ENCODE measurements at places on chromosomes 13 and 19. TPM values are rescaled to one million over a fixed set of nuclear protein-coding genes. Genes with fewer than 3 reads are reported as not detected.

DNA sequence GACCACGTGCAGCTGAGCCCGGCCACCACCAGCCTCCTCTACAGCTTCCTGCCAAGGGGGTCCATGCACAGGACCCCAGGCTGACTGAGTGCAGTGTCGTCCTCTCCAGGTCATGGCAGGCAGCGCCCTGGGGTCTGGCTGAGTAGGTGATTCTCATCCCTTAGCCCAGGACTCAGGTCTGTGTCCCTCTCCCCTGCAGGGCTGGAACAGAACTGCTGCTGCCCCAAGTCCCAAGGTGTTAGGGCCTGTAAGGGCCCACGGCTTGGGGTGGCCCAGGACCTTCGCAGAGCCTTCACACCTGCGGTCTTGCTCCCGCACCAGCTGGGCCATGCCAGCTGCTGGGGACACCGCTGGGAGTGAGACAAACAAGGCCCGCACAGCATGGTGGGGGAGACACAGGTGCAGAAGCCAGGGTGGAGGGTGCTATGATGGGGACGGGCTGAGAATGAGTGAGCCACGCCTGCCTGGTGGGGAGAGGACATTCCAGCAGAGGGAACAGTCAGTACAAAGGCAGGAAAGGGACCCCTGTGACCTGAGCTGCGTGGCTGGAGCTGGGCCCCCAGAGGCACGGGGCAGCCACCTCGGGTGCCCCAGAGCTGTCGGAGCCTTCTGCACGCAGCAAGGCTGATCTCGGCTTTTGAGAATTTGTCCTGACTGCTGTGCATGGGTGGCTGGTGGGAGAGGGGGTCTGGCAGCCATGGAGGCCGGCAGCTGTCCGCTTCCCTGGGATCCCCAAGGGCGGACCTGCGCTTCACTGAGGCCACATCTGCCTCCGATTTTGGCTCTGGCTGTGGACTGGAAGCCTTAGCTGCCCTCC is 11.9 kb downstream of the PLEKHF1 start:
- no peak for DNase-seq

DNA sequence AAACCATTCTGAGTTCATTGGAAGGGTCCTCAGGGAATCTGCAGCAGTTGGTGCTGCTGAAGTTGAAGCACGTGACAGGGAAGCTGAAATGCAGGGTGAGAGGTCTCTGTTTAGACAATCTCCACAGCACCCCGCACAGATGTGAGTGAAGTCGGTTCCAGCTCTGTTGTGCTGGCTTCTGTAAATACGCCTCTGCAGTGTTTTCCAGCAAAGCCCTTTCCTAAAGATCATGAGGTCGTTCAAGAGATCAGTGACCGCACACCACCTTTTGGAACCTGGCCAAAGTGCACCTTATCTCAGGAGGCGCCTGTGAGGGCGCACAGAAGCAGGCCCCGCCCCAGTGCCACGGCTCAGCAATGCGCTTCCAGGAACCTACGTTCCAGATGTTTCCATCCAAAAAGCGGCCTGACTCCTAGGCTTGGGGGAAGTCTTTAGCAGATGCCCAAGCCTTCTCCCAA is 10.8 kb downstream of the CUL4A start:
- DNase-seq, result no peak

DNA sequence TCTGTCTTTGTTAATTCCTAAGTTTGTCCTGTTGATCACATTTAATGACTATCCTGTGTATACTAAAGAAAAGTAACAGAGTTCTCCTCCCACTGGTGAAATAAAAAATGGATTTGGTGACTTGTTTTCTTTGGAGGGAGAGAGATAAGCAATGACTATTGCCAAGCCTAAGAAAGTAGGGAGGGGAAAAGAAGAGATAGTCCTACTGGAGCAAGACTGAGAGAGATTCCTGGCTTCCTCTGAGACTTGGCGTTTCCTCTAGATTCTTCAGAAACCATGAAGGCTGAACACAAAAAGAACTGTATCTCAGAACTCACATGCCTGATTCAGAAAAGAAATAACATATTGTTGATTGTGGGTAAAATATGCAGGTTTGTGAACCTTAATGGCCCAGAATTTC is 406.5 kb downstream of the FOXO1 start:
- no peak for DNase-seq

DNA sequence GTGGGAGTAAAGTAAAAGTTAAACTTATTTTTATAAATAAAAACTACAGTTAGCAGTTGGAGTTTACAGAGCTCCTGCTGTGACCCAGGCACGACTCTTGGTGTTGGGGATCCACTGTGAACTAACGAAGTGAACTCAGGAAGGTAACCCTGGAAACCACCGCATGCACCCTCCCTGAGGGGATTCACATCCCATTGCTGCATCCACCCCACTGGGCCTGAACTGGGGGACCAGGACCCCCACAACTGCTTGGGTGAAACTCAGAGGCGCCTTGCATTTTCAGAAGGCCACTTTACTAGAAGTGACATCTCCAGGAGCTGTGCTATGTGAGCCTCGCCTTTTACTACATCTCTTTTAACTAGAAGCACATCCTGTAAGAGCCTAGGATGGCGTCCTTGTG is 166.4 kb downstream of the TEX29 start:
- DNase-seq, result no peak

GRCh38 chr13:41835871-41836270 is 125.0 kb downstream of the VWA8 start:
- peak; percentile 54 for DNase-seq

DNA sequence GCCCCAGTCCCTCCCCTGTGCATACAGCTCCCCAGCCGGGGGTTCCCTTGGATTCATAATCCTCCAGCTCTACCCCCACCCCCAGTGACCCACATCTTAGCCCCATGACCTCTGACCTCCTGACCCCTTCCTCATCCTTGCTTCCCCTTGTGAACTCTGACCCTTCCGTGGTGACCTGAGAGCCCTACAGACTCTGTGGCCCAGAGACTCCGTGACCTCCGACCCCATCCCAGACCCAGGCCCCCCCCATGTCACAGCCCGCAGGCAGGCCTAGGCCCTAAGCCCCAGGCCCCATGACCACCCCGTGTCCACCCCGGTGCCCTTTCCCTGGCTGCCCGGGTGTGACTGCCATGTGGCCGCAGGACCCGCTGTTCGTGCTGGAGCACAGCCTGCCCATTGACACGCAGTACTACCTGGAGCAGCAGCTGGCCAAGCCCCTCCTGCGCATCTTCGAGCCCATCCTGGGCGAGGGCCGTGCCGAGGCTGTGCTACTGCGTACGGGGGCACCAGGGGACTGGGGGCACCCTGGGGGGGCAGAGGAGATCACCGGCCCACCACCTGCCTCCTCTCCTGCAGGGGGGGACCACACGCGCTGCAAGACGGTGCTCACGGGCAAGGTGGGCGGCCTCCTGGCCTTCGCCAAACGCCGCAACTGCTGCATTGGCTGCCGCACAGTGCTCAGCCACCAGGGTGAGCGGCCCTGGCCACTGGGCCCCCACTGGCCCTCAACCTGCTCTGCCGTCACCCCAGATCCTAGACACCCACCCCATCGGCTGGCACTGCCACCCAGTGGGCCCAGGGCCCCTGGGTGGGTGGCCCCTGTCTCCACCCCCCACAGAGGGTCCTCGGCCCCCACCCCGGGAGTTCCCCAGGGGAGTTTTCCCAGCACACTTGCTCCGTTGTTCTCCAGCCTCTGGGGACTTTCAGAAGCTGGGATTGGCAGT is 2.4 kb upstream of the SPIB start:
- no peak for DNase-seq

DNA sequence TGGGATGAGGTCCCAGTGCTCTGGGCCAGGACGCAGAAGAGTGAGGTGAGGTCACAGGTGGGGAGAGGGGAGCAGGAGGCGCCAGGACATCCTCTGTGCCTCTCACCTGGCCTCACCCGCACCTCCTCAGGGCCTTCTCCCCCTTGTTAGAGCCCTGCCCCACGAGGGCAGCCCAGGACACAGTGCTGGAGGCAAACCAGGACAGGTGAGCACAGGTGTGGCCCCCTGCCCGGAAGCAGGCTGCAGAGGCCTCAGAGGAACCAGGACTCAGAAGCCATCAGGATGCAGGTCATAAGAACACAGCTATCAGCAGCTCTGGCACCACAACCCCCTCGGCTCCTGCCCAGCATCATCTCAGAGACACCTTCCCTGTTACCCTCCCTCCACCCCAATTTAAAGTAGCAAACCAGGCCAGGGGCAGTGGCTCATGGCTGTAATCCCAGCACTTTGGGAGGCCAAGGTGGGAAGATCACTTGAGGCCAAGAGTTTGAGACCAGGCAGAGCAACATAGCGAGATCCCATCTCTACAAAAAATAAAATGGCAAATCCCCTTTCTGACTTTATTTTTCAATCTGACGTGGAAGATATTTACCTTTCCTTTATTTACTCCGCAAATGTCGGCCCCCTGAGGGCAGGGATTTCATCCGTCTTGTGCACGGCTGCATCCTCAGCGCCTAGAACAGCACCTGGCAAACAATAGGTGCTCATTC is at the start of gene CEACAM16:
TSS of gene CEACAM16 (plus strand) at position 660 of the 710 bp plus-strand sequence. CDS start 2,306 bp downstream, outside the sequence.
- no peak for DNase-seq

DNA sequence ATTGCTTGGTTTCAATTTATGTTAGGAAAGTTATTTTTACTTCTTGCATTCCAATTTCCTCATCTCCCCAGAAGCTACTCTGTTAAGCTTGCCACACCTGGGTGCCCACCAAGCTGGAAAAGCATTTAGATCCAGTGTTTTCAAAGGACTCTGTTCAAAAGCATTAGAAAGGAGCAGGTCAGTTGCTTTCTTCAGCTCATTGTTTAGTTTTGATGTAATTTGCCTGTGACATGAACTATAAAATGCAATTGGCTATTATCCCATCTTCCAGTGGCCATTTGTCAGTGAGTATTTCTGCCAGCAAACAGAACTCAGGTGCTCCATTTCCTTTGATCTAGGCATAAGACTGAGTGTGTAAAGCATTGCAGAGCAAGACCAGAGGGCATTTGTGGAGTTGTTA is 46.7 kb upstream of the RNF113B start:
- no peak for DNase-seq

- DNase-seq, result no peak
Measured at GRCh38 chr19:3977242-3978143, 6.6 kb upstream of the DAPK3 start.

DNA sequence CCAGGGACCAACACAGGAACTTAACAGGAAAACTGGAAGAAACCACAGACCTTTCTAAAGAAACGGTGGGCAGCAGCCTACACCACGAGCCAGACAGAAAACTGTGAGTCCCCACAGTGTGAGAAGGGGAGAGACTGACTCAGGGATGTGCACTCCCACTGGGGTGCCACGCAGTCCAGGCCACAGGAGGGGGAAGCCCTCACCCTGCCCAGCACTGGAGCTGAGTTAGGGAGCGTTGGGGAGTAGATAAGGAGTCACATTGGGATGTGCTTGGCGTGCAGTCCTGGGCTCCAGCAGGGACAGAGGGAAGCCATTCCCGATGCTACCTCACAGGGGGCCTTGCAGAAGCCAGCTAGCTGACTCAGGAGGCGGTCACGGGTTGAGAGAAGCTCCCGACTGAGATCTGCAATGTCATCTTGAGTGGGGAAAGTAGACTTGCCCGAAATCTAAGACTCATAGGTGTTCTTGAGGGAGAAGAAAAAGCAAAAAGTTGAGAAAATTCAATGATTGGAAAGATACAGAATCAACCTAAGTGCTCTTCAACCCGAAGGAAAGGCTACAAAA is 17.3 kb downstream of the SIGLEC8 start:
- DNase-seq, result no peak

DNA sequence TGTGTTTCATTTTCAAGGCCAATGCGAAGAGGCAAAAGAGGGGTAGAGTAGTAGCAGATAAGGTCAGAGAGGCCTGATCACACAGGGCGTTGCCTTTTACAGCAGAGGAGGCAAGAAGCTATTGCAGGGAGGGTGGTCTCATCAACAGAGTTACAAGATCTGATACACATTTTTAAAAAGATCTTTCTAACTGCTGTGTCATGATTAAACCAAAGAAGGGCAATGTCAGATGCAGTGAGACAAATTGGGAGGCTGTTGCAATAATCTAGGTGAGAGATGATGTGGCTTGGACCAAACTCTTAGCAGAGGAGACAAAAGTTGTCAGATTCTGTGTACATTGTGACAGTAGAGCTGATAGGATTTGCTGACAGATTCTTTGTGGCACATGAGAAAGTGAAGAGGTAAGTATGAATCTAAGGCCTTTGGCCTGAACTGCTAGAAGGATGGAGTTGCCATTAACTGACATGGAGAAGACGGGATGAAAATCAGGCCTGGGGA is 13.0 kb upstream of the LRRC63 start:
- no peak for DNase-seq

- DNase-seq, result no peak
Measured at GRCh38 chr13:99307247-99307646, at the start of gene GPR183. Gene GPR183 (minus strand): TSS chr13:99307399. CDS start chr13:99296145, 11,254 bp downstream.

DNA sequence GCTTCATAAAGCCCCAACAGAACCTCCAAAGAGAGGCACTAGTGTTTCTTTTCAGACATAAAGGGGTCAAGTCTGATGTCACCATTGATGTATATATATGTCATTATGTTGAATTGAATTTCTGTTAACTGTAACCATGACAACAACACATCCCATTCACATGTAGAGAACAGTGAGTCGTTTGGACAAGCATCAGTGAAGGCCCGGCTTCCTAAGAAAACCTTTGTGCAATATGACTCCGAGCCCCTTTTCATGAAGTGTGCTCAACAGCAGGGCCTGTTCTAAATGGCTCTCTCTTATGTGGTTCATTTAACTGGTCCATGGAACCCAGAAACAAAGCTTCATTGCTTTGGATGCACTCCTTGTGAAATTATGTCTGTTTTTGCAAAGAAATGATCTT is 67.2 kb upstream of the UBL3 start:
- DNase-seq, result no peak

- no peak for DNase-seq
Measured at GRCh38 chr13:76489274-76489673, 396.9 kb downstream of the KCTD12 start.

- DNase-seq, result no peak
Measured at GRCh38 chr13:21175656-21176214, 617 bp downstream of the SKA3 start.

GFY gene
- not detected for polyA plus RNA-seq

TPTE2 gene
- not detected for polyA plus RNA-seq

SMIM17 gene
- polyA plus RNA-seq, result 0.17 TPM

GPR108 gene
- 50.8 TPM for polyA plus RNA-seq

OXGR1 gene
- polyA plus RNA-seq, result not detected

FBN3 gene
- polyA plus RNA-seq, result not detected

NLRP5 gene
- polyA plus RNA-seq, result not detected

GALP gene
- polyA plus RNA-seq, result not detected

Measured in AG04450 (cell line).